ENCODE measurements at places on chromosomes 1 and 21.

GRCh38 chr1:54585181-54586066 is 37.4 kb downstream of the ACOT11 start:
- DNase-seq: no peak

GRCh38 chr1:95679262-95679661 is 445.3 kb downstream of the RWDD3 start:
- no peak for DNase-seq

DNA sequence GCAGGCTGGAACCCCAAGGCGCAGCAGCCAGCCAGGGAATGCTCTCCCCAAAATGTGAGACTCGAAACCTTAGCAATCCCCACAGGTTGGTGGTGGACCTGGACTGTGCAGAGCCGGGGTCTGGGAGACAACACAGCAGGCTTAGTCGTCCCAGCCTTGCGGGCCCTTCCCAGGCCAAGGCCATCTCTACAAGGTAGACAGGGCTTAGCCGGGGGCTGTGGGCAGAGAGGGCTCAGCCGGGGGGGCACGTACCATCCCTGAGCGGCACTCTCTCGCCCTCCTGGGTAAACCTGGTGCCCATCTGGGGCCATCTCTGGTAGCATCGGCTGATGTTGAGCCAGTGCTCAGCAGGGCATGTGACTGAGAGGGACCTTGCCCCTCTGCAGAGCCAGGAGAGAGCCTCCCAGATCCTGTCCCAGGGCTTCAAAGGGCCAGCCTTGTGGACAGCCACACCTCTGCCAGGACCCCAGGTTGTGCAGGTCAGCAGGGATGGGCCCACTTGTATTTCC is 2.2 kb upstream of the ACTRT2 start:
- no peak for DNase-seq

- DNase-seq: peak; percentile 64
Observed at GRCh38 chr1:46667782-46668760, at the start of gene ATPAF1. ATPAF1 (minus strand) TSS chr1:46668364; CDS start chr1:46668322, 42 bp downstream.

DNA sequence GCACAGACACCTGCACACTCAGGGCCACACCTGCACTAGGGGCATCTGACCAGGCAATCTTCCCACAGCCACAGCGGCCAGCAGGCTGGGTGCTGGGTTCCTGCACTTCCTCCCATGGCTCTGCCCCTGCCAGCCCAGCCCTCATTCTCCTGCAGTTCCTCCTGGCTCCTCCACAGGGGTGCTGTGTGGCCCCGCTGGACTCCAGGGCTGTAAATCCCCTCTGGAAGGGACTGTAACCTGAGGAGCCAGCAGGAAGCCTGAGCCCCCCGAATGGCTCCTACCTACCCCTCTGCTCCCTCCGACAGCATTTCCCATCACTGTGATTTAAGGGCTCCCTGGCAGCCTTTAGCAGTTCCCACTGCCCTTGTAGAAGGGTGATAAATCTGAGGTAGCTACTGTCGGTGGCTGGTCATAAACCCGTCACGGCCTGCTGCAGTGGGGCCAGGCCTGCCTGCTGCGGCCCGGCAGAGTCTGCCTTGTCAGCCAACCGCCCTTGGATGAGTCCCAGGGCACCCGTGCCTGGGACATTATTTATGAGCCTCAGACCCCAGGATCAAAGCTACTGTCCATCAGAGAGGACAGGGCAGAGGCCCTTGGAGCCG is 8.8 kb downstream of the UBL4B start:
- no peak for DNase-seq

GRCh38 chr1:111201275-111202090 is 1.0 kb upstream of the DENND2D start:
- no peak for DNase-seq

DNA sequence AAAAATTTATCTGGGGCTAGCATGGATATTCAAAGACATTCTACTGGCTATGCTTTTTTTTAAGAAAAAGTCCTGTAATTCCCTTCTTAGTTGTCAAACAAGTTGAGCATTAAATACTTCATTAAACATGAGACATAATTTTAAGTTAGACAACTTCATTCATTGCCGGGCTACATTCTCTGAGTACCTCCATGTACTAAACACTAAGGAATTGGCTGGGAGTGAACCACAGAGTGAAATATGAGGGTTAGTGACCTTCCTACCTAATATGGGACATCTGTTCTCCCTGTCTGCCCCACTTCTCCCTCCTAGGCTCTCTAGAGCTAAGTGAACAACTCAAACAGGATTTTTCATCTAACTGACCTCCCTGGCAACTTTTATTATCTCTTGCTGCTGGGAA is 370.4 kb downstream of the VAV3 start:
- DNase-seq: no peak

DNA sequence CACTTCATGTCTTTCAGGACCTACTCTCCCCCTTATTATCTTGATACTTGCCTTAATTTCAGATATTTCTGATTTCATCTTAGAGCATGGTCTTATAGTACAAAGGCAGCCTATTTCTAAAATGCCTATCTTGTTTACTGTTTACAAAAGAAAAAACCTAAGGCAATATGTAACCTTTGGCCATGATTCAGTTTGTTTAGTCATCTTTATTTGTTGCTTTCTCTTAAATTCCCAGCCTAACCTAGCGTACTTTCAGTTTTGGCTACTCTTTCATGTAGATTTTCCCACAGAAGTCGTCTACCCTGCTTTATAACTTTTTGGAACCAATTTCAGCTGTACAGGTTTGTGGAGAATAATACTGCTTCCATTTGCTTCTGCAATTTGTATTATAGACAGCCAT is 81.8 kb downstream of the KIF1B start:
- no peak for DNase-seq

- DNase-seq: peak; percentile 69
Observed at GRCh38 chr1:55140546-55140983, 74.6 kb downstream of the USP24 start.

GRCh38 chr1:37821481-37821880 is 13.5 kb upstream of the YRDC start:
- DNase-seq: no peak

- no peak for DNase-seq
Observed at GRCh38 chr1:47635111-47635510, 197.3 kb downstream of the FOXD2 start.

DNA sequence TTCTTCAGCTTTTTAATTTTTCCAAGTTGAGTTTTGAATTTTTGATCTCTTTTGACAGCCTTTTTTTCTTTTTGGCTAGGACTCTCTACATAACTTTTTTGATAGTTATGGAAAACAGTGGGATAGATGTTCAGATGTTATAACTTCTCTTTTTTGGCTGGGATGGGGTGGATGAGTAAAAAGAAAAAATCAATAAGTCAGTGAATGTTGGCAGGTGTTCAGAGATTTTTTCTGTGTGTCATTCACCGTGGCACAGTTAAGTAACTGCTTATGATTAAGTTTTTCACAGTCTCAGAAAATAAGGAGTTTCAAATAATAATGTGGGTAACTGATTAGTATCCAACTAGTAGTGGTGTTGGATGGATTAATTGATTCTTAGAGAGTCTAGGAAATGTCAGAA is 24.0 kb downstream of the HS2ST1 start:
- peak; percentile 67 for DNase-seq

DNA sequence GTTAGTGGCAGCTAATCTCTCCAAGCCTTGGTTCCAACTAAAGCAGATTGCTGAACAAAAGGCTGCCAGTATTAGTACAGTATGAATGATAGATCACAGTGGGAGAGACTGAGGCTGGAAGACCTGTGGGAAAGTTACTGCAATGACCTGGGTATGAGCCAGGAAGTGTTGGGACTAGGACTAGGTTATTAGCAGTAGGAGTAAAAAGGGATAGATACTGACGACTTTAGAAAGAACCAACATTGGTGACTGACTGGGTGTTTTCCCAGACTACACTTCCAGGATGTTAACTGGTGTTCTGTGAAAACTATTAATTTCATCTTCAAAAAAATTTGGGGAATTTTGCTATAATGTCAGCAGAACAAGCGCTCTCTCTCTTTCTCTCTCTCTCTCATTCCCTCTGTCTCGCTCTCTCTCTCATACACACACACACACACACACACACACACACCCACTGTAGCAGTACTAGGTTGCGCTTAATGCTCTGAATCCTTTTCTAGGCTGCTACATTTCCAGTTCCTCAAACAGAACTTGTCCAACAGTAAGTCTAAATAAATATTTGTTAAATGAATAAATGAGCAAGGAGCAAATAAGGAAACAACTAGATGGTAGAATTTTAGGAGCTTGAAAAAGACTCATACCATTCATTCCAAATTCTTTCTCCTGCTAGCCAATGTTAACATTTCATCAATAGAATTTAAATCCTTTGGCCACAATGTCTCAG is 47.6 kb upstream of the RGS8 start:
- no peak for DNase-seq

DNA sequence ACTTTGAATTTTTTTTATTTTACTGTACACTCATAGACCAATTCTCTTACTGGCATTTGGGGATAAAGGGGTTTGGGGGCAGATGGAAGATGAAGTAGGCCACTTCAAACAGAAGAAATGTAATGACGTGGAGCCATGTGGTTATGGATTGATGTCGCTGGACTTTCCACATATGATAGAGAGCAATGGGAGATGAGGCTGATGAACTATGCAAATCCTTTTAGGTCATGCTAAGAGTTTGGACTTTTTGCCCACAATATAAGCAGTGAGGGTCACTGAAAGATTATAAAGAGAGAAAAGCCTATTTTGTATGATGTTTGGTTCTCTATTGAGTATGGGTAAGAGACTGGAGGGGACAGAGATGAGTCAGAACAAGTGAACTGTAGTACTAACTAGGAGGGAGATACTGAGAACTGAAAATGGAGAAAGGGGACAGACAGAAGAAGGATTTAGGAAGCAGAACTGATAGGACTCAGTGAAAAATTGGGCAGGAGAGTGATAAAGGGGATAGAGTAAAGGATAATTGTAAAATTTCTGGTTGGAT is 9.2 kb downstream of the C1orf21 start:
- DNase-seq: no peak

DNA sequence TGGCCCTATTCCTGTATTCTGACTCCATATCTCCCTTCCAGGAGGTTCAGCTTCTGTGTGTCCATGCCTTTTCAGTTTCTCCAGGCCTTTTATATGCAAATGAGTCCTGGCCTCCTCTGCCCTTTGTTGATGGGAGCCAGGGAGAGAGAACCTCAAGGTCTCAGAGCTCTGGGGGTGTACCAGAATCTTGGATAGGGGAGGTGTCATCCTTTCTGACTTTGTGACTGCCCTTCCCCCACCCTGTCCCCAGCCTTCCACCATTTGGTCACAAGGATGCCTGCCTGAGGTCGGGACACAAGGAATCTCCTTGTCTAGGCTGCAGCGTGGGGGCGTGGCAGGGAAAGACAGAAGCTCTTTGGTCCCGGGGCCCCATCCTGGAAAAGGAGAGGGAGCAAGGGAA is 18.6 kb downstream of the LURAP1 start:
- DNase-seq: no peak

DNA sequence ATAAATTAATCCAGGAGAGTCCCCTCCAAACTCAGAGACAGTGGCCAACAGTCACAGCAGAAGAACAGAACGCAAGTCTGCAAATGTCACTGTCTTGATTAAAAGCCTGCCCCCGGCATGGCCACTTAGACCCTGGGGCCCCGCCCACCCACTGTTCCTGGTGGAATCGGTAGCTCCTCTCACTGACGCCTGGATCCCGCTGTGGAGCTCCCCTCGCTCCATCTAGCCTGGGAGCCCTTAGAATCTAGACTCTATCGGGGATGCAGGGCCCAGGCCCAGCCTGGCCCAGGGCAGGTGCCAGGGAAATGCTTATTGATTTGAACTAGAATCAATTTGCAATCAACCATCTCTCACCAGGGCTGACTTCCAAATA is 21.4 kb upstream of the PLEKHG5 start:
- DNase-seq: no peak

DNA sequence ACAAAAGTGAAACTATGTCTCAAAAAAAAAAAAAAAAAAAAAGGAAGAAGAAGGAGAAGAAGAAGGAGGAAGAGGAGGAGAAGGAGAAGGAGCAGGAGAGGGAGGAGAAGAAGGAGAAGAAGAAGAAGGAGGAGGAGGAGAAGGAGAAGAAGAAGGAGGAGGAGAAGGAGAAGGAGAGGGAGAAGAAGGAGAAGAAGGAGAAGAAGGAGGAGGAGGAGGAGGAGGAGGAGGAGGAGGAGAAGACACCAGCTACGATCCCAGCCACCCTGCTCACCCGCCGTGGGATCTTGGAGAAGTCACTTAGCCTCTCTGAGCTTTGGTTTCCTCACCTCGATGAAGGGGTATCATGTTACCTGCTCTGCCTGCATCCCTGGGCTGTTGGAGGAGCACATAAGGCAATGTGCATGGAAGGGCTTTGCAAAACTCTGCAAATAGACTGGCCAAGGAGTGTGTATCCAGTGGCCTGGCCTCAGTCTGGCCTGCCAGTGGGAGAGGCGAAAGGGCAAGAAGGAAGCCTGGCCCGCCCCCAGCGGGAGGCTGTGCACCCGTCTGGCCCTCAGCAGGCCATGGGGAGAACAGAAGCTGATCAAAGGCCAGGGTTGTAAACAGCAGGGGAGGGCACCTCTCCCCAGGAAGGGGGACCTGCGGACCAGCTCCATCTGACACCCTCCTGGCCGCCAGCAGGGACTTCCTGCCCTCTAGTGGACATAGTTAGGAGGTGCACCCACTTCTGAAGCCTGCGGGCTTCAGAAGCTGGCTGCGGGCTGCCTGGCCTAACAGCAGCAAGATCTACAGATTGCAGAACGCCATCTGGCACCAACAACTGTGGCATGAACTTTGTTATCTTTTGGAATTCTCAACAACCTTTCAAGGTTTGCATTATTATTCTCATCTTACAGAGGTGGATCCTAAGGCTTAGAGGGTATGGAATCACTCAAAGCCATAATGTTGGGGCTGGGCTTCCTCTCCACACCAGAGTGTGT is 19.2 kb upstream of the CDK18 start:
- DNase-seq: peak; percentile 41

DNA sequence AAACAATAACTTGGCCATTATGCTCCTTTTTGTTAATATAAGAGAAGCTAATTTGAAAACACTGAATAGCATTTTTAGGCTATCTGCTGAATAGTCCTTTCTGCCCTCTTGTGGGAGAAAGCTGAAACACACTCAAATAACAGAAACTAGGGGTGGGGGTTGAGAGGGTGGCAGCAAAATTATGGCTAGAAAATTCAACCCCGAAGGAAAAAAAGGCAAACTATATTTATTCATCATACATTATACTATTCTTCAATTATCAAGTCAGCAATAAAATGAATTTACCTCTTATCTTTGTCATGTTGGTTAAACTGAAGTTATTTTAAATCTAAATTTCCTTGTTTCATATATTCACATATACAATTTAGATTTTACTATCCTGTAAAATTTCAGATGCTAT is 255.9 kb downstream of the FAF1 start:
- DNase-seq: peak; percentile 26

DNA sequence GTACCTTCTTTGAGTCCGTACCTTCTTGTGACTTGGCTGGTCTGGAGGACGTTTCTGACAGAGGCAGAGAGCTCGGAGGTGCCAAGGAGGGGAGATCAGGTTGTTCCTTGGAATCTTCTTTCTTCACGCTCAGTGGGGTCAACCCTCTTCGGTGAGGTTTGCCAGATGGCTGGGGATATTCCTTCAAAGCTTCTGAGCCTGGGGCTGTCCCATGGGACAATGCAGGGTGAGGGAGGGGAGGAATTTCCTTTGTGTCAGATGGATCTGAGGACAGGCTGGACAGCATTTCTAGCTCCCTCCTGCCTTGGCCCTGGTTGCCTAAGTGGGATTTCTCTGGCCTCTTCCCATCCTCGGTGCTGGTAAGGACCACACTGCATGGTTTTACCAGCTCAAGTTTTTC is 95.5 kb upstream of the EDN2 start:
- DNase-seq: no peak

- no peak for DNase-seq
Observed at GRCh38 chr1:53128401-53128800, 14.0 kb downstream of the SLC1A7 start.
